HEK293T (cell line): ENCODE measurements at places on chromosomes 16 and 17.

DNA sequence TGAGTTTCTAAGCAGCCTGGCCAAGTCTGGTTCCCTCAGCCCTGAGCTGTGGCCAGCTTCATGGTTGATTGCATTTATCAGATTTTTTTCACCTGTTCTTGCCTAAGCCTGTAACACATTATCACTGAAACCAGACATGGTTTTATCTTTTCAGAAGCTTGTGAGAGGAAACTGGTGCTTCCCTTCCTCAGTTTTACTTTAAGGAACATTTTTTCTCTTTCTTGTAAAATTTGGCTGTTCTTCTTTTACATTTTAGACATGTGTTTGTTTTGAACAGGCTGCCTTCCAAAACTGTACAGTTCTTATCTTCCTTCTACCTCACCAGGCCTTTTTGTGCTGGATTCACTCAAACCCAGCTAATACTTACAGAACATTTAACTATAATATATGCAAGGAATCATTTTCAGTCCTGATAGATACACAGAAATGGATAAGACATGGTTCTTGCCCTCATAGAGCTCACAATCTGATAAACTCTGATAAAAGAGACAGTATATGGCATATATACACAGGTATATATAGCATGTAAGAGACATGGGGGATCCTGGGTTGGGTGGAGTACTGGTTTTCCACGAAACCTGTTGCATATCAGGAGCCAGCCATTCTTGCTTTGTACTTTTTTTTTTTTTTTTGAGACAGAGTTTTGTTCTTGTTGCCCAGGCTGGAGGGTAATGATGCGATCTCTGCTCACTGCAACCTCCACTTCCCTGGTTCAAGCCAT, 44.5 kb downstream of the ZNRF1 start:
- DNase-seq, result no peak

GRCh38 chr16:15928261-15929104, 20.9 kb upstream of the ABCC1 start:
- no peak for DNase-seq

DNA sequence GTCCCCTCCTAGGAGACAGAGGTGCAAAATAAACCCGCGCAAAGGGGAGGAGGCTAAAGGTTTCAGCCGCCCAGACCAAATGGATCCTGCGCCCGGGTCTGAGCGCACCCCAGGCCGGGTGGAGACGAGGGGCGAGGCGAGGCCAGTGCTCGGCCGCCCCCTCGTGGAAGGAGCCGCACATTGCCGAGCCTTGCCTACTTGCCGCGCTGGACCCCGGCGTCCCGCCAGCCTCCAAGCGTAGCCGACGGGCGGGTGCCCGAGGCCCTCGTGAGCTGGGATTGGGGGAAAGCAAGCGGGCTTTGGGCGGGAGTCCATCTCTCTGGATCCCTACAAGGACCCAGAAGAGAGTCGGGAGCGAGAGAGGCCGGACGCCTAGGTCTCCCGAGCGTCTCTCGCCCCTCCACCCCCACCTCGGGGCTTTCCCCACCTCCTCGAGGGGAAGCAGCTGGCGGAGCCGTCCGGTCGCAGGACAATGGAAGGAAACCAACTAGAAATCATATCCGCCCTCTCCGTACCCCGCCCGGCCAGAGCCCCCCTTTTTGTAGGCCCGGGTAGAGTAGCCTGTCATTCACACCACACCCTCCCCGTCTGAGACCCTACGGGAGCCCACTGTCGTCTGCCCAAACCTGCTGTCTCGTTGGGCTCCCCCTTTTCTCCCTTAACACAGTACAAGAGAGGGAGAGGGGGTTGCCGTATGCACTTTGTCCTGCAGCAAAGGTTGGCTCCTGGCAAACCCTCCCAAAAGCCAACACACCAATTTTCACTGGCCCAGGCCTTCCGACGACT, 664 bp upstream of the BCL6B start:
- DNase-seq, result peak; percentile 78

GRCh38 chr16:84598360-84598759, 19.5 kb downstream of the COTL1 start:
- DNase-seq, result no peak

DNA sequence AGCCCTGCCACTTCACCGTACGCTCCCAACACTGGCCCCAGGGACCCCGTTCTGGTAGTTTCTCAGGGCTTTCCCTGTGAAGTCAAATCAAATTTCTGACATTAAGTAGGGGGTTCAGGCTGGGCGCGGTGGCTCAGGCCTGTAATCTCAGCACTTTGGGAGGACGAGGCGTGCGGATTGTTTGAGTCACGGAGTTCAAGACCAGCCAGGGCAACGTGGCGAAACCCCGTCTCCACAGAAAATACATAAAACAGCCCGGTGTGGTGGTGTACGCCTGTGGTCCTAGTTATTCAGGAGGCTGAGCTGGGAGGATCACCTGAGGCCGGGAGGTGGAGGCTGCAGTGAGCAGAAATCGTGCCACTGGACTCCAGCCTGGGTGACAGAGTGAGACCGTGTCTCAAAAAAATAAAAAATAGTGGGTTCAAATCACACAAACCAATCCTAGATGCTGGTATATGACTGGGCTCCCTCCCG, 632 bp downstream of the CYBC1 start:
- DNase-seq, result no peak

DNA sequence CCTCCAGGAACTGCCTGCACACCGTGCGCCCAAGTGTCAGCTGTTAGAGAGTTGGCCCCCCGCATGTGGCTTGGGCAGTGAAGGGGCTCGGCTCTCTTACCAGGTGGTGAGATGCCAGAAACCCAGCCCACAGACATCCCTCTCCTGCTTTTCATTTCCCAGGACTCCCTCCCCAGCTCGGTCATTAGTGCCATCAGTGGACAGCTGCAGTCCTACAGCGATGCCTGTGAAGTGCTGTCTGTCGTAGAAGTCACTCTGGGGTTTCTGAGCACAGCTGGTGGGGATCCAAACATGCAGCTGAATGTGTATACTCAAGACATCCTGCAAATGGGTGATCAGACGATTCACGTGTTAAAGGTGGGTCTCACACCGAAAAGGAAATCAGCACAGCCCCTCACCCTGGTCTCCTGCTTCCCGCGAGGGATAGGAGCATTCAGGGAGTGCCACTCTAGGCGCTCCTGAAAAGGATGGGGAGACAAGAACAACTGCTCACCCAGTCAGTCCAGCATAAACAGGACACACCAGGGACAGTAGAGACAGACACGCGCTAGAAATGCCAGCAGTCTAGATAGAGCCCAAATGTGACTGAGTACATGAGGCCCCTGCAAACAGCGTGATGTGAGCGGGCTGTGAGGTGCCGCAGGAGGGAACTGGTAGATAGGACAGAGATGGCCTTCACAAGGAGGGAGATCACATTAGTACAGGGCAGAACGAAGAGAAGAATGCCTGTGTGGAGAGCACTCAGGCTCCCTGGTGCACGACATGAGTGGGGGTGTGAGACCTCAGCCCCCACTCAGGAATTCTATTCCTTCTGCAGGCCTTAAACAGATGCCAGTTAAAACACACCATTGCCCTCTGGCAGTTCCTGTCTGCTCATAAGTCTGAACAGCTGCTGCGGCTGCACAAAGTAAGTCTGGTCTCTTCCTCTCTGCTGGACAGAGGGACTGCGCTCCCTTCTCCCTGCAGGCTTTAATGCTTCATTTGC, 25.7 kb upstream of the ENDOV start:
- DNase-seq, result no peak

GRCh38 chr16:84029297-84030047, 13.1 kb downstream of the SLC38A8 start:
- no peak for DNase-seq

- no peak for DNase-seq
Measured at GRCh38 chr17:72732893-72733618, 359.4 kb downstream of the SLC39A11 start.

- peak; percentile 73 for DNase-seq
Measured at GRCh38 chr17:51764387-51764971, 394.0 kb downstream of the CA10 start.

DNA sequence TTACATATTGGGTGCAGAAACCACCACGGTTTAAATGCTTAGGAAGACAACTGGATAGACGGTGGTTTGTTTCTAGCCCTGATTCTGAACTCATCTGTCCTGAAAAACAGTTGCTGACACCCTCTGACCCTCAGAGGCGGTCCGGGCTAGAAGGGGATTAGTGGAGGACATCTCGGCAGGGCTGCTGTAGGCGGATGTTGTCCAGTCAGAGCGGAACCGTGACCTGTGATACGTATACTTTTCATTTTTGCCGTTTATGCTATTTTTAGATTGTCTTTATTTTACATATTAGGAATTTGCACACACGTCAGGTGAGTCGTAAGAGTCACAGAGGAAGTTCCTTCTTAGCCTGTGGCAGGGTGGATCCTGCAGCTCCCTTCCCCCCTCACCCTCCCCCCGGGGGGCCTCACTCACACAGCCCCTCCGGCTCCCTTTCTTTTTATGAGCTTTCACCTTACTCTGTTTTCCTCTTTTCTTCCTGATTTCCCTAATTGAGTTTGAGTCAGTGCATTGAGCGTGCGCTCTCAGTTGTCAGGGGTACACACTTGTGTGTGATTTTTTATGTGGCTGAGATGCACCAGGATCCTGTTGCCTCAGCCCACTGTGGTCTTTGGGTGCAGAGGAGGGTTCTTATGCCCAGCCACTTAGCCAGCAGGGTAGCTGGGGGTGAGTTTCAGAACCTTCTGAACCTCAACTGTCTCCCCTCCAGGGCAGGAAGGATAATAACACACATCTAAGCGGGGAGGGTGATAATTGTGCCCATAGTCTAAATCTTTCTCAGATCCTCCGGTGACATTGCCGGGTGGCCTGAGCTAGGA, 211.1 kb upstream of the CHMP6 start:
- DNase-seq, result no peak

DNA sequence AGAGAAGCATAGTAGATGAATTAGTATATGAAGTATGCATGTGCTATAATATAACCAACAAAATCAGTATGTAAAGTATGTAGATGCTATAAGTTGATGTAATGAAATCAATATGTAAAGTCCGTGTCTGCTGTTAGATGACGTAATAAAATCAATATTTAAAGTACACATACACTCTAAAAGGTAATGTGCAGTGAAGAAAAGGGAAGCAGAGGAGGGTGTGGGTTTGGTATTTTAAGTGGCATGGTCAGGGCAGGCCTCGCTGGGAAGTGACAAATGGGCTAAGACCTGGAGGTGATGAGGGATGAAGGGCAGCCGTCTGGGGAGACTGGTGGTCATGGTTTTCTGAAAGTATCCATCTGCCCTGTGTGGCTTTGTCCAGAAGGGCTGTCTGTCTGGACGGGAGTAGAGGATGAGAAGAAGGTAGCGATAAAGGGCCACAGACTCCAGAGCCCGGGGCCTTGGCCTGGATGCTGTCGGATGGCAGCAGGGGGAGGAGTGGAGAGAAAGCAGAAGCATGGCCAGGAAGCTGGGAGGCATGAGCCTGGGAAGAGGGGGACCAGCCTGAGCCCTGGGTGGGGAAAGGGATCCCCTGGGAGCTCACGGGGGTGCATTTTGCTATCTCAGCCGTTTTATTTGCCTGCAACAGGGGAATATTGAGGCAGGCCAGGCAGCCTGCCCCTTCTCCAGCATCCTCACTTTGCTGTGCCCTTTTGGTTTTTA, 121.6 kb downstream of the NTN1 start:
- no peak for DNase-seq
